ENCODE measurements at places on chromosomes 3 and 15.

- no peak for DNase-seq
Observed at GRCh38 chr15:55106155-55106554, 90.6 kb downstream of the RSL24D1 start.

DNA sequence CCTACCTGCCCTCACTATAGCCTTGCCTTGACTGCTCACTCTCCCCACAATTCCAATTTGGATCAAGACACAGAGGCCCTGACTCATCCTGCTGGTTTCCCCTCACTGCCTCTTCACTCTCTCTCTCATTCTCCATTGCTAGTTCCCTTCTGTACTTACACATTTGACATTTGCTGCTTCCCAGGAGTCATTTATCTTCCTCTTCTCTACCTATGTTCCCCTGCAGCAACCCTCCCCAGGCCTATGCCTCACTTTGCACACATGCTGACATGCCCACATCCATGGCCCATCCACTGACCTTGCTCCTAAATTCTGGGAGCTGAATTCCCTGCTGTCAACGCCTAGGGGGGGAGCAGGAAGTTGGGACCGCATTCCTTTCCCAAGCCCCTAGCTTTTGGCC is 82.2 kb downstream of the SRGAP3 start:
- DNase-seq = no peak

DNA sequence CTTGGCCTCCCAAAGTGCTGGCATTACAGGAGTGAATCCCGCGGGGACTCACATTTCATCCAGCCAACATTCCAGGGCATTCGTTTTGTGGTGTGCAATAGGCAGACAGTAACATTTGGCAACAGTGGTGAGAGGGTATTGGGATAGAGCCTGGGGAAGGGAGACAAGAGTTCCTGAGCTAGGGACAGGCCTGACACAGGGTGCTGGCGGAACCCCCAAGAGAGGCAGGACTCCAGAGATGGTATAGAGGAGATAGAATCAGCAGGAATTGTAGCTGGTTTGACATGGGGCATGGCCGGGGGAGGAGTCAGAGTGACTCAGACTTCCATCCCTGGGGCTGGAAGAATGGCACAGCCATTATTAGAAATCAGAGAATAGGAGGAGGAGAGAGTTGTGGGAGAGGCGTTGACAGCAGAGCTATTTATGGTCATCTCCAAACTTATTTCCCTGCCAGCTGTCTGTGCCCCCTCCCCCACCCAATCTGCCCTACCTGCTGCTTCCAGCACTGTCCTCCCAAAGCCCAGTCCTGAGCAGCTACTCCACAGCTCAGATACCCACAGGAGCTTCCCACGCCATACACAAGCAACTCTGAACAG is 4.4 kb upstream of the IDH2 start:
- DNase-seq = peak; percentile 45

- DNase-seq = no peak
Observed at GRCh38 chr3:160127308-160127707, 97.9 kb upstream of the C3orf80 start.

GRCh38 chr15:93072411-93073394 is 16.3 kb downstream of the RGMA start:
- peak; percentile 23 for DNase-seq

DNA sequence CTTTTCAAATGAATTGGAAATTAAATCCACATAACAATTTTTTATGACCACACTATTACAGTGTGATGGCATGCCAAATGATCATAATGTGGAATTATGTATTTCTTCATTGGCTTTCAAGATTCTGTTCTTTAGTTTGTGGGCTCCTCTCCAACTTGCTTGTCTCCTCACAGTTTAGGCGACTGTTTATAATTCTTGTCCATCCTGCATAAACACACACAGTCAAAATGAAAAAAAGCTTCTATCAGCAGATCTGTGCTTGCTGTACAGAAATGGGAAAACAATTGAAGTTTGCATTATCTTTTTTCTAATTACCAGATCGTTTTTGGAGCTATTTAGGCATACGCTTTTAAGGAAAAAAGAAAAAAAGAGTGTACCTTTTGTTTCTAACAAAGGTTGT is 37.0 kb downstream of the OPA1 start:
- peak; percentile 48 for DNase-seq

DNA sequence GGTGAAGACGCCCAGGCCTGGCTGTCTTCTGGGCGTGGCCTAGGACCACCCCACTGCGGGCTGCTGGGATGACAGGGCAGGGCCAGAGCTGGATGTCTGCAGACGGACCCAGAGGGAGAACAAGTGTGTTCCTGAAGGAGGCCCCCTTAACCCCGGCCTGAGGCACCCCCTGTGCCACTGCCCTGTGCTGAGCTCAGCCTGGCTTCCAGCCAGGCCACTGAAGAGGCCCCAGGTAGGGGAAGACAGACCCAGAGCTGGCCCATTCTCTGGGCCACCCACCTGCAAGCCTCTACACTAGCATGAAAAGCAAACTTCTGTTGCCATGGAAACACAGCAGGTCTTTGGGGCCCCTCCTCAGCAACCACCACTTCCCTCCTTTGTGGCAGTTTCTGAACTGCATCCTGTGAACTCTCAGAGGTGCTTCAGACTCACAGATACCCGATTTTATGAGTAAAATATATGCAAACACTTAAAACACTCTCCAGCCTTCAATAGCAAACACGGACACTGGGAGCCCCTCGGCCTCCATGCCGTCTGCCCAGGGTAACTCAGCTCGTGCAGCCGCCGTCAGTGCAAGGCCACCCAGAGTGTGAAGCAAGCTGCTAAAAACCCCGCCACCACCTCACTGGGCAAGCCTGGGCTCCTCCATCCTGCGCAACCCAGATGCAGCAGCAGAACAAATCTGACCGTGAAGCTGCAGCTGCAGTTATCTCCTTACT is 42.5 kb downstream of the CMTM6 start:
- DNase-seq = no peak

- DNase-seq = peak; percentile 19
Observed at GRCh38 chr3:53195602-53196574, 34.9 kb downstream of the PRKCD start.

GRCh38 chr15:90305932-90306331 is 40.5 kb downstream of the NGRN start:
- no peak for DNase-seq

DNA sequence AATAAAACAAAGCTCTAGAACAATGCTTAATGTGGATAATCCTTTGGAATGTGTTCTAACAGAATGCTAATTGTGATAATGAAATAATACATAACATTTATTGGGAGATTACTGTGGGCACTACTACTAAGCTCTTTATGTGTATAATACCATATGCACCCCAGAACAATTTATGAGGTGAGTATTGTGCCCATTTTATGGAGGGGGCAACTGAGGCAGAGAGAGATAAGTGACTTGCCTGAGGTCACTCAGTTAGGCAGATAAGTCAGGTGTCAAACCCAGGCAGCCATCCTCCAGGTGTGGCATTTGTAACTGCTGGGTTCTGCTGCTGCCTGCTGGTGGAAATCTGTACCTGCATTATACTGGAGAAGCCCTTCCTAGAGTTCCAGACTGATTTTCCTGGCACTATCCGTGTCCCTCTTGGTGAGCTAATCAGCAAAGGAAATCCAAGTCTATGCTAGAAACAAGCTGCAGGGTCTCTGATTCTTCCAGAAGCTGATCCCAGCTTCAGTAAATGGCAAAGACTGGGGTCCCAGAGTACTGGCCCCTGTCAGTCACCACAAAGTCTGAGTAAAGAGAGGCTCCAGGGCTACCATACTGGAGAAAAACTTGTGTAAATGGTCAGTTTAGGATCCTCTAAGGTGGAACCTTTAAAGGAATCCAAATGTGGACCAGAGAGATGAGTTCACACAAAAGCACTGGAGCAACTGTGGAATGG is 22.6 kb upstream of the RBP1 start:
- peak; percentile 43 for DNase-seq

DNA sequence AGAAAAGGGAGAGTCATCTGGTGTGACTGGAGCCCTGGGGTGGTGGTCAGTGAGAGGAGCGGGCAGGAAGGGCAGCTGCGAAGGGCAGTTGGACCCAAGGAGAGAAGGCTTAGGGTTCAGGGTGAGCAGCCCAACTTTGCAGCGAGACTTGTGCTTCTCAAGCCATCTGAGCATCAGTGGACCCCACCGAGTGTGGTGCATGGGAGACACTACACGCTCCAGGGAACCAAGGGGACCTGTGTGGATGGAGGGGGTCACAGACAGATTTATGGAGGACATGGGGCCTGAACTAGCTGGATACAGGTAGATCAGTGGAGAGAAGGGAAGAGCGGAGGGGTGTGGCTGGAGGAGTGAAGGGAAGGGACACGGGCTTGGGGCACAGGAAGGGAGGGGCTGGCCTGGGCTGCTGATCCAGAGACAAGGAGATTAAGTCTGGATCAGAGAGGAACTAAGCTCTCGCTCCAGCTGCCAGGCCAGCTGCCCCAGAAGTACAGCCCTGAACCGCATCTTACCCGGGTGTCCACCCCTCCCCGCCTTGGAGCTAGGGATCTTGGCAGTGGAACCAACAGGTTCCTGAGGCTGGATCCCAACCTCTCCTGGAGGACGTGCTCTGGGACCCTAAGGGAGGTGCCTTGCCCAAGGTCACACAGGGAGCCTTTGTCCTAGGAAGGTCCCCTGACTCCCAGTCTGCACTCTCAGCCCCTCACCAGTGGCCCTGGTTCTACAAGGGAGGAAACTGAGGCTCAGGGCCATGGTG is 120.5 kb downstream of the CORO2B start:
- no peak for DNase-seq

- no peak for DNase-seq
Observed at GRCh38 chr3:7875925-7876324, 625.7 kb upstream of the LMCD1 start.

- no peak for DNase-seq
Observed at GRCh38 chr3:53696401-53697172, 149.6 kb downstream of the CHDH start.

GRCh38 chr15:44763848-44764247 is 27.5 kb downstream of the TRIM69 start:
- no peak for DNase-seq

- peak; percentile 69 for DNase-seq
Observed at GRCh38 chr3:115092220-115092791, 54.8 kb downstream of the ZBTB20 start.

DNA sequence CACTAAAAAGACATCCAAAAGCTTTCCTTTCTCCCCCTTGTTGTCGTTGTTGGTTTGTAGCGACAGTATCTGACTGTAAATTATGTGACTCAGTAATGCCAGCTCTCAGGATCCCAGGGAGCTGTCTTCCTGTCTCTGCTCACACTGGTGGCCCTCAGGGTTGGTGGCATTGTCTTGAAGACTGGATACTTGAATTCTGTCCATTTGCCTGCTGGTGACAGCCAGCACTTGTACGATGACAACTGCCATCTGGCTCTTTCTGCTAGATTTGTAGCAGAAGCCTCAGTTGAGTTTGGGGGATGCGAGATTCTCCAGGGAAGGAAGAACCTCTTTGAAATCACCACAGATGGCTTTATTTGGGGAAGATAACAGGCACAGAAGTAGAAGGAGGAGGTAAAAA is 120.8 kb downstream of the ARPP21 start:
- no peak for DNase-seq

DNA sequence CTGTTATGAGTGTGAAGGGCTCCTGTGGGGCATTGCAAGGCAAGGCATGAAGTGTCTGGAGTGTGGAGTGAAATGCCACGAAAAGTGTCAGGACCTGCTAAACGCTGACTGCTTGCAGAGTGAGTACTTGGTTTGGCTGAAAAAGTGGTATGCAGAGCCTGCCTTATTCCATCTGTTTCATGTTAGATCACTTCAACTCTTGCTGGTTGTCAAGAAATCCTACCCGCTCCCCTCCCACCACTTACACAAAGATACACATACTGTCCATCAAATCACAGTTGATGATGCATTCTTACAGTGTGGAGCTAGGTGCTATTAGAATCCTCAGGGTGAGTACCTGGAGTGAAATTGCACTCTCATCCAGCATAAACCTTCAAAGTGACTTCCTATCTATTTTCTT is 272.1 kb downstream of the UNC13C start:
- DNase-seq = no peak

- DNase-seq = no peak
Observed at GRCh38 chr3:197064771-197065170, 35.2 kb upstream of the MELTF start.

- DNase-seq = peak; percentile 61
Observed at GRCh38 chr3:107271787-107272387, 105.4 kb upstream of the CCDC54 start.

DNA sequence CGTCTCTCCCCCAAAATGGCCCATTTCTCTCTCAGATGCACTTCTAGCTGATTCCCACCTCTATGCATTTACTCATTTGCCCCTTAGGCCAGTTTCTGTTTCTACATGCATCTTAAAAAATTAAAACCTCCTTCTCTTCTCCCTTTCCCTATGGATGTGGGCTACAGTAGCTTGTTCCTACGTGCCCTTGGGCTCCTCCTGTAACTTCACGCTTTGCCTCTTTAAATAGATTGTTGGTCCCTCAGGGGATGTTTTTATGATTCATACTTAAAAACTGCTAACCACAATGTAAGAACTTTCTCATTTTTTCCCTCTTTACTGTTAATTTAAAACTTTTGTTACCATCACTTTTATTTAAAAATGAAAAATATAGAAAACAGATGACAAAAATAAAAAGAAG is 185.6 kb upstream of the MRPL3 start:
- no peak for DNase-seq

- no peak for DNase-seq
Observed at GRCh38 chr3:115562636-115563267, 60.6 kb upstream of the GAP43 start.

DNA sequence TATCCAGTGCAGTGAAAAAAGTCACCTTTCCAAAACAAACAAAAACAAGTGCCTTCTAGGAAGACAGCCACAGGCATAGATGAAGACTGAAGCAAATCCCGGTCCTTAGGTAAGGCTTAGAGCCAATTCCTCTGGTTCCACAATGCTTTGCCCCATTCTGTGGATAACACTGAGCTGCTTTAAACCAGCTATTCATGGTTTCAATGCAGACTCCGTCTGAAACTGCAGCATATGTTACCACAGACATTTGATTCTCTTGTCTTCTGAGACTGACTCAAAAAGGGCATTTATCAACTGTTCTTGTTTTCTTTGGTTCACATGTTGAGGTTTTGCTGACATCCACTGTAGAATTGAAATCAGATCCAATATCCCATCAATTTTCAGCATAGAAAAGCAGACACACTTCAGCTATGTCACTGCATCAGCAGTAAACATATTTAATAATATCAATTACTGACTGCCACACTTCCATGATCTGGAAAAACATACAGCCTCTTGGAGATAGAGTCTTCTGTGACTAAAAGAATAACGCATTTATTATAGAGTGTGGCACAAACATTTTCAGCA is 659.3 kb downstream of the ROBO2 start:
- DNase-seq = no peak

DNA sequence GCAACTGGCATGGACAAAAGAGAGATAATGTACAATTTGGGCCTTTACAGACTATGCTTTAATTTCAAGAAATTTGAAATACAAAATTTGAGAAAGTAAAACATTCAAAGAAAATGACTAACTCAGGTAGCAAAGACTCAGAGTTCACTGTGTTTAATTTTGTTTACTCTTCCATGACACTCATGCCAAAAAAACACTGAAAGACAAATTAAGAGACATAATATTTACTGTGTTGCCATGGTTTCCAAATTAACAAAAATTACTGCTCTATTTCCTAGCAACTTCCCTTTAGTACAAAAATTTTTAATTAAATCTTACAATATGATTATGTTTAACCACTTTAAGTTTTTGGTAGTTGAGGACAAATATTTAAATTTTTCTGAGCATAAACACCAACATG is 29.6 kb downstream of the LRRFIP2 start:
- DNase-seq = no peak

Measured in IMR-90 (cell line).